ENCODE measurements at places on chromosomes 3 and 15. TPM values are rescaled to one million over a fixed set of nuclear protein-coding genes. Genes with fewer than 3 reads are reported as not detected.

DNA sequence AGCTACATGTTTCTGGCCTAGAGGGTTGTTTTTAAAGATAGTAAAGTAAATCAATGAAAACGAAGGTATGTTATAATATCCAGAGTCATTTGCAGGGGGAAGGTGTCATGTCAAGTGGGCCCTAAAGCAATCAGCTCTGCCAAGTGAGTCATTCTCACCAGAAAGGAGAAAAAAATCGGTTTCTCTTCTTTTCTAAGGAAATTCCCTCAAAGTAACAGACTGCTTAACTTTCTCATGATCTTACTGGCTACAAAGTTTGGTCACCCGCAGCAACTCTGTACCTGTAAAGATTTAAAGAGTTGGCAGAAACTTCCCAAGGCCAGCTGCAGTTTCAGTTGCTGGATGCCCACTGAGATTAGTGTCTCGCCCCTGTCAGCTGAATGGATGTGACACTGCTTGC, 5.5 kb upstream of the FSIP1 start:
- H3K36me3 ChIP-seq = no peaks in the 10 kb centered on the region
- H3K4me1 ChIP-seq = no peaks in the 10 kb centered on the region
- H3K4me3 ChIP-seq = no peak overlapping the region
- DNase-seq = no peak
- H3K27me3 ChIP-seq = no peaks in the 10 kb centered on the region
- no peak overlapping the region for H3K27ac ChIP-seq

- no peak for DNase-seq
- no peaks in the 10 kb centered on the region for H3K27me3 ChIP-seq
- H3K4me1 ChIP-seq = no peaks in the 10 kb centered on the region
- no peak overlapping the region for H3K27ac ChIP-seq
Observed at GRCh38 chr3:67076607-67077006, 78.5 kb downstream of the KBTBD8 start.

- no peaks in the 10 kb centered on the region for H3K27me3 ChIP-seq
- H3K4me3 ChIP-seq = no peak overlapping the region
- no peak for DNase-seq
- no peak overlapping the region for H3K27ac ChIP-seq
- no peaks in the 10 kb centered on the region for H3K4me1 ChIP-seq
Observed at GRCh38 chr3:55244247-55244646, 242.9 kb downstream of the WNT5A start.

Gene GP5
- 0.01 TPM for polyA plus RNA-seq

GRCh38 chr3:14489641-14490040, 50.5 kb downstream of the GRIP2 start:
- H3K4me3 ChIP-seq = no peak overlapping the region
- DNase-seq = no peak
- H3K27me3 ChIP-seq = no peaks in the 10 kb centered on the region
- no peaks in the 10 kb centered on the region for H3K36me3 ChIP-seq
- H3K27ac ChIP-seq = no peak overlapping the region
- H3K4me1 ChIP-seq = no peaks in the 10 kb centered on the region

GRCh38 chr3:44492496-44492895, 15.0 kb upstream of the ZNF445 start:
- H3K4me1 ChIP-seq = no peaks in the 10 kb centered on the region
- DNase-seq = no peak
- H3K4me3 ChIP-seq = no peak overlapping the region
- no peaks in the 10 kb centered on the region for H3K27me3 ChIP-seq
- no peaks in the 10 kb centered on the region for H3K36me3 ChIP-seq

DNA sequence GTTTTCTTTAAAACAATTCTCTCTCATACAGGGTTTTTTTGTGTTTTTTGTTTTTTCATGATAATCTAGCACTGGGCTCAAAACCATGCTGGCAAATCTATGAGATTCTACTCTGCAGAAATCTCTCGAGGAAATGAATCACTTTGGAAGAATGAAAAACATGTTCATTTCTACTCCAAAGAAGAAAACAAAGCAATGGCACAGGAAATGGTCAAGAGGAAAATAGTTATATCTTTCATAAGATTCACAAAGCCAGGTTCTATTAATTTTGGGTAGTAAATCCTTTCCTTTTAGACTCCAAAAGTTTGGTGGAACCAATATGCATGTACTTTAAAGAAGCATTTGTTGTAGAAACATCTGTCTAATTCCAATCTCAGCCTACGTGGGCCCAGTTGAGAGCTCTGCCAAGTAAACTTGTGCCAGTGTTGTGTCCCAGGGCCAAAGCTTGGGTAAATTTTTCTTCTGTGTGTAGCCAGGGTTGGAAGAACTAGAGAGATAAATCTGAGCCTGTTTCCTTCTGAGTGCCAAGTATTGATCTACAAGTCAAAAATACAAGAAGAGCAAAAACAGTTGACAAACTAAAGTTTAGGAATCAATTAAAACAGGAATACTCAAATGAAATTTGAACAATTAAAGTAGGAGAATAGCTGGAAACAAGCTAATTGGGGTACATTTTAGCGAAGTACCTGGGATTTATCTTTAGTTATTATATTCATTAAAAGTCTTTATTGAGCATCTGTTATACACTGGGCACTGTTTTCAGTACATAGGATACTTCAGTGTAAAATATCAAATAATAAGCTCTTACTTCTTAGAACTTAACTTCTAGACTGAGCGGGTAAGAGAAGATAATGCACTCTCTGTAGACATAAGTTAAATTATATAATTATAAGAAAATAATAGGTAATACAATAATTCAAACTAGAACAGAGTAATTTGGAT, 657.5 kb upstream of the NECTIN3 start:
- peak overlapping the region; percentile 18 for H3K27ac ChIP-seq
- DNase-seq = no peak
- no peaks in the 10 kb centered on the region for H3K27me3 ChIP-seq
- H3K36me3 ChIP-seq = no peaks in the 10 kb centered on the region
- no peaks in the 10 kb centered on the region for H3K4me1 ChIP-seq

- H3K36me3 ChIP-seq = no peaks in the 10 kb centered on the region
- H3K4me3 ChIP-seq = no peak overlapping the region
- DNase-seq = no peak
- H3K27ac ChIP-seq = no peak overlapping the region
- peaks cover 3% of the 10 kb centered on the region for H3K27me3 ChIP-seq
- H3K4me1 ChIP-seq = no peaks in the 10 kb centered on the region
Observed at GRCh38 chr3:122102191-122102935, 47.2 kb downstream of the CD86 start.

DNA sequence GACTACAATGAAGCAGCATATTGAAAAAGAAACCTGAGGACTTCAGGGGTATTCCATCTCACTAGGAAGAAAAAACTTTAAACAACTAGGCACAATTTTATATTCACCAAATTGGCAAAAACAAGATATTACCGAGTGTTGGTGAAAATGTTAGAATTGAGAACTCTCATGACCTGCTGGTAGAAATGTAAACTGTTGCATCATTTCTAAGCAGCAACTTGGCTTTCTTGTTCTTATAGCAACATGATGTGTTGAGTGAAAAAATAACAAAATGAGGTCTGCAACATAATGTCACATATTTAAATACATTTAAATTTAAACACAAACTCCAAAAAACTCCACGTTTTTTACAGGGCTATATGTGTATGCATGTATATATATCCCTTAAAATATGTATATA, 59.0 kb upstream of the SPPL2A start:
- DNase-seq = no peak
- no peak overlapping the region for H3K4me3 ChIP-seq
- peaks cover 13% of the 10 kb centered on the region for H3K4me1 ChIP-seq
- no peaks in the 10 kb centered on the region for H3K36me3 ChIP-seq
- H3K27ac ChIP-seq = no peak overlapping the region

Gene NMNAT3
- polyA plus RNA-seq = 6.0 TPM

Gene C15orf62
- polyA plus RNA-seq = 0.05 TPM

DNA sequence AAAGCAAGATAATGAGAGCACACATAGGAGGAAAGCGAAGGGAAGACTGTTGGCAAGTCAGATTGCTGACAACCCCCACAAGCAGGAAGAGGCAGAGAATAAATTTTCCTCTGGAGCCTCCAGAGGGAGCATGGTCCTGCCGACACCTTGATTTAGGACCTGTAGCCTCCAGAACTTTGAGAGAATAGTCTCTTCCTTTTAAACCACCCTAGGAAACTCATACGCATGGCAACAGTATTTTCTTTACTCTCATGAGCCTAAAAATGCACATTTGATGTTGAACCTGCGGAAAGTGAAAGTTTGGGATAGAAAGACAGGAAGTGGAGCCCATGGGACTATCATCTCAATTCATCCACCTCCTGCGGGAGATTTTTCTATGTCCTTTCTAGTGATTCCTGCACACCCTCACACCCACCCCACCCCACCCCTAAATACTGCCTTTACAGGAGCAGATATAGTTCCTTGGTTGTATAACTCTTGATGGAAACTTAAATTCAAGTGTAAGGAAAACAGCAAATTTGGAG, 116.7 kb upstream of the LPP start:
- H3K4me1 ChIP-seq = peaks cover 10% of the 10 kb centered on the region
- no peaks in the 10 kb centered on the region for H3K27me3 ChIP-seq
- DNase-seq = no peak
- peak overlapping the region; percentile 20 for H3K4me3 ChIP-seq

Gene PLCB2
- 2.0 TPM for polyA plus RNA-seq

Gene ALDH1A3
- polyA plus RNA-seq = 11.9 TPM

Measured in psoas muscle (tissue), 8 donors.